ENCODE measurements at places on chromosomes 5 and 9. TPM values are rescaled to one million over a fixed set of nuclear protein-coding genes. Genes with fewer than 3 reads are reported as not detected.

Gene FAM169A
- 0.84 TPM for total RNA-seq

Gene MOB3B
- 17.8 TPM for total RNA-seq

Gene FOXI1
- not detected for total RNA-seq

Gene DMRT3
- total RNA-seq: not detected

Gene STPG3
- not detected for total RNA-seq

Gene THG1L
- 8.4 TPM for total RNA-seq

Gene IRX2
- total RNA-seq: 56.4 TPM

Gene LCNL1
- 5.1 TPM for total RNA-seq

Gene RASEF
- 10.9 TPM for total RNA-seq

Gene CDKN2B-AS1
- total RNA-seq: 2.3 TPM

Gene LRRTM2
- 0.52 TPM for total RNA-seq

Gene SPINK5
- total RNA-seq: 3.2 TPM

Gene FAM193B
- 76.3 TPM for total RNA-seq

Gene TAF1L
- not detected for total RNA-seq

Gene WNK2
- total RNA-seq: 0.35 TPM

Gene WDR31
- total RNA-seq: 2.6 TPM

Gene CA9
- 0.55 TPM for total RNA-seq

Gene TYRP1
- 7.1 TPM for total RNA-seq

Gene TCF7
- 7.0 TPM for total RNA-seq

Gene TCERG1
- total RNA-seq: 46.3 TPM

Gene CORO2A
- total RNA-seq: 20.0 TPM

GRCh38 chr9:129664746-129665388, 580 bp upstream of the PRRX2 start:
- no peak for DNase-seq

DNA sequence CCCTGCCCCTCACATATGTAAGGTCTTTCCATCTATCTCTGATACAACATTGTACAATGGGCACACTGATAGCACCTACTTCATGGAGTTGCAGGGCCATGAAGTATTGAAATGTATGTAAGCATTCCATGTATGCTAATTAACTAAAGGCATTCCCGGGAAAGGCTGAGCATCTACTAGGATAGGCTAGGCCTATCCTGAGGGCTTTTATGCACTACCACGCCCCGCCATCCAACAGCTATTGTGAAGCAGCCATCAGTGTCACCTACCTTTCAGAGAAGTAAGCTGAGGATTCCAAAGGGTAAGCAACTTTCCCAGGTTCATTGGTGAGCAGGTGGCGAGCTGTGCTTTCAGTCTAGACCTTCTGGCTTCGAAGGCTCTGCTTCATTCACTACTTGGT, 47.6 kb downstream of the NSG2 start:
- no peak for DNase-seq

GRCh38 chr5:135514116-135514515, 21.6 kb downstream of the NEUROG1 start:
- DNase-seq: no peak

DNA sequence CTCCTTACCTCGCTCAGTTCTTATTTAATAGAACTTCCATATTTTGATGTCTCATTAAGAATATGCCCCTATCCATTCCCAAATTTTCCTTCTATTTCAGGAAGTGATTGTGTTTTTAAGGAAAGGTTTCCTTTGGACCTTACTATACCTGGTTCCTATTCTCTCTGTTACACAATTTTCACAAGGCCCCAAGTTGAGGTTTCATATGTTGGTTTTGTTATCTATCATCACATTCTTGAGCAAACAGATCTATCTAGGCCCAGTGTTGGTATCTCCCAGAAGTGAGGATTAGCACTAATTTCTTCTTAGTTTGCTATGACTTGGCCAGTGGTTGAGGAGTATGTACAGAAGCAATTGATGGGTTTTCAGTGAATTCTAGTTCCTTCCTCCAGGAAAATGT, 41.5 kb downstream of the ALG2 start:
- DNase-seq: no peak

DNA sequence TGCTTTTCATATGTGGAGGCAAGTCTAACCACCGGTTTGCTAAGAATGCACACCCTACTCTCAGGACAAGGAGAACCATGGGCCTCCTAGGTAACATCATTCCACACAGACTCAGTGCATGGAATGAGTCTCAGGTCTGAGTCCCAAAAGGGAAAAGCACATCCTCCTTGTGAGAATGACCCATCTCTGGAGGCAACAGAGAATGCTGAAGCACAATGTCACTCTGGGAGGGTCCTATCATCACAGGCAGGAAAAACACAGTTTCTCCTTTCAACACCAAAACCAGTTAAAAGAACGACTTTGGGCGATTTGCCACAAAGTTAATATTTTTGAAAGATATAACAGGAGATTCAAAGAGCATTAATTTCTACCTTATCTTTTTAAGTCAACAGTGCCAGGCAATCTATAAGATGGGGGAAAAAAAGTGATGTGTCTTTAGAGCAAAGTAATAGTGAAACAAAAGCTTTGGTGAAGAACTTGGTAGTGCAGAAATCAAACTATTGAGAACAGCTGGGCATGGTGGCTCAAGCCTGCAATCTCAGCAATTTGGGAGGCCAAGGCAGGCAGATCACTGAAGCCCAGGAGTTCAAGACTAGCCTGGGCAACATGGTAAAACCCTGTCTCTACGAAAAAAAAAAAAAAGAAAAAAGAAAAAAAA, 97.3 kb downstream of the OXCT1 start:
- DNase-seq: no peak

- DNase-seq: no peak
These were observed 46.4 kb upstream of the ABCA1 start for GRCh38 chr9:104974053-104974962.

DNA sequence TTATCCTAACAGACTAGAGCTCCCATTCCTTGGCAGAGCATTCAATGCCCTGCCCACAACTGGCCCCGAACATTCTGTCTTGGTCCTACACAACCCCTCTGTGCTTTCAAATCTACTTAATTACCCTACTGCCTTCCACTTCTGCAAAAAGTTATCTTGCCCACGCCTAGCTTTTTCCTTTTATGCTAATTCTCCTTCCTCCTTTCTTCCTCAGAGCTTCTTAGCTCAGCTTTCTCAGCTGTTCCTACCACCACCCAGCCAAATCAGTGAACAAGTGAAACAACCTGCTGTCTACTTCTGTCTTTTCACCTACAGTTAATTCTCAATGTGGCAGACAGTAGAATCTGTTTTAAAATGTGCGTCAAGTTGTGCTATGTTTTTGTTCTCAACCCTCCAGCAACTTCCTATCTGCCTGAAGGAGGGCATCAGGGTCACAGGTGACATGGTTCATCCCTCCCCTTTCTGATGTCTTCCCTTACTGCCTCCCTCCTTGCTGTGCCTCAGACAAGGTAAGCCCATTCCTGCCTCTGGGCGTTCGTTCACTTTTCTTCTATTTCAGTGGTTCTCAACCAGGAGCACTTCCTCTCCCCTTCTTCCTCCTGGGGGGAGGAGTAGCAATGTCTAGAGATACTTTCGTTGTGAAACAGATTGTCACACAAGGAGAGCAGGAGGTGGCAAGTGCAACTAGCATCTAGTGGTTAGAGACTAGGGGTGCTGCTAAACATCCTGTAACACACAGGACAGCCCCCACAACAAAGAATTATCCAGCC, 1.3 kb upstream of the REEP5 start:
- DNase-seq: no peak

GRCh38 chr5:13591621-13592020, 352.9 kb downstream of the DNAH5 start:
- DNase-seq: no peak

GRCh38 chr5:134571693-134572405, 46.4 kb downstream of the JADE2 start:
- no peak for DNase-seq

GRCh38 chr9:105141146-105141975, 103.1 kb upstream of the SLC44A1 start:
- no peak for DNase-seq

GRCh38 chr5:76794871-76795270, 24.0 kb upstream of the F2RL1 start:
- DNase-seq: peak; percentile 6

GRCh38 chr9:115988701-115989100, 164.9 kb upstream of the PAPPA start:
- no peak for DNase-seq

- DNase-seq: no peak
These were observed 16.0 kb downstream of the EGFLAM start for GRCh38 chr5:38274370-38274769.

GRCh38 chr5:129601576-129601975, 141.5 kb downstream of the ADAMTS19 start:
- no peak for DNase-seq

- no peak for DNase-seq
These were observed 51.8 kb upstream of the CTNNAL1 start for GRCh38 chr9:109064963-109065702.

DNA sequence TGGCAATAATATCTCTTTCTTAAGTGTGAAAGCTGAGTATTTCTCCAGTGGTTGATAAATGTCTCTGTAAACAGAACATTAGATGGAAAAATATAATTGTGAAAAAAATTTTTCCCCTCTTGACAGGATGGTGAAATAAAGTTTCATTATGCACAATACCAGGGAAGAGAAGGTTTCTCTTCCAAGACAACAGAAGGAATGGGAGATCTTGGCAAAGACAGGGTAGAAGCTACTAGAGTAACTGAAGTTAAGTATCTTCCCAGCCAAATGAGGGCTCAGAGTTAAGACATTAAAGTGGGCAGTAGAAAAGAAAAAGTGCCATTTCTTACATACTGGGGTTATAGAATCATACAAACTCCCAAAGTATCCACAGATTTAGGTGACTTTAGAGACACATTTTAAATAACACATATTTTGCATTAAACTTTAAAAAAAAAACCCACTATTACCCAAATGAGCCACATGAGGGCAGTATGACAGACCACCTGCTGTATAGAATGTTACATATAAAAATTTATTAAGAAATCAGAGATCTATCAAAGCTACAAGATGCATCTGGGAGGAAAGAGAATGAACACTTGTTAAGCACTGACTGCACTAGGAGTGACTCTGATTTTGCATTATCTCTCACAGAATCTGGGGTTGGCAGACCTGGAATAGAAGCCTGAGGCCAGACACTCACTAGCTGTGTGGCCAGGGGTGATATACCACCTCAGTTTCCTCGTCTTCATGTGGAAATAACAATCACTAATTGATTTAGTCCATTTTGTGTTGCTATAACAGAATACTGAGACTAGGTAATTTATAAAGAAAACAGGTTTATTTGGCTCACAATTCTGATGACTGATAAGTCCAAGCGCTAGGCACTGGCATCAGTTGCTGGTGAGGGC, 98.5 kb downstream of the ARSB start:
- DNase-seq: no peak

GRCh38 chr5:133214153-133214820, 162.5 kb downstream of the HSPA4 start:
- no peak for DNase-seq

DNA sequence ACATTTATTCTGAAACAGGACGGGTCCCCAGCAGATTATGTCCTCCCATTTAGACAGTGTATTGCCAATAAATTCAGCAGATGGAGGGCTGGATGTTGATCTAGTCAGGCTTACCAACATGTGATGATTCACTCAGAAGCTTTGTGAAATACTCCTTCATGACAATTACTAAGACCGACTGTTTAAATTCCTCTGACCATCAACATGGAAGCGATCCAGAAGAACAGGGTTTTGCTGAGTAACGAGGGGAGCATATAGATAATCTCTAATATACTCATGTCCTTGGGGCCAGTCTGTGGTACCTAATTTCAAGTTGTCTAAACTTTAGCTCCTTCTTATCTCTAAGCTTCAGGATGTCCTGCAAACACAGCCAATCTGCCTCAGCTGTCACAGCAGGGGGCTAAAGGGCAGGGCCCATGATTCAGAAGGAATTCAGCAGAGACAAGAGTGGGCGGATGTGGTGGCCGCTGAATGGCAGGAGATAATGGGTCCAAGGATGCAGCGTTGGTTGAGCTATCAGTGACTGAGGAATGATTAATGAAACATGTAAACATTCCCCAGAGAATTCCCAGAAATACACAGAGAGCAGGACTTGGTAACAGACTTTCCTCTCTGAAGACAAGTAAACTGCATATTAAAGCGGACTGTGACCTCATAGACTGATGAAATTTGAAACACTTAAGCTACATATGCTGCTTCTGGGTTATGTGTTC, 109.4 kb downstream of the ANKRD55 start:
- no peak for DNase-seq

DNA sequence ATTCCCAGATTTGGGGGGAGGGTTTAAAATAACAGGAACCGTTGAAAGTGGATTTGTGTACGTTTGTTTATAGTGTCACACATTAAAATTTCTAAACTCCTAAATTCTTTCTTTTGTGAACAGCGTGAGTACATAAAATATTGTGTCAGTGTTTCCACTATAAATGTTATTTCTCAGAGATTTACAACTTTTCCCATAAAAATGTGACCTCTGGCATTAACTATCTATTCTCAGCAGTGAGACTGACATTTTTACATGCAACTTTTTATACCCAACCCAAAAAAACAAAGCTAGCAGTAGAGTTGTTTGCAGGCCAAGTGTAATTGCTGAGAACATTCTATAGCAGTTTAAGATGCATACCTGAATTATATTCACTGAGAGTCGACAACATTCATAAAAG, 757.0 kb upstream of the ADAMTS16 start:
- no peak for DNase-seq

- no peak for DNase-seq
These were observed 1055.5 kb upstream of the DMAC1 start for GRCh38 chr9:8855046-8855445.

GRCh38 chr9:4152101-4152600, 147.7 kb downstream of the GLIS3 start:
- no peak for DNase-seq

GRCh38 chr5:97019435-97020117, 83.7 kb downstream of the LNPEP start:
- no peak for DNase-seq

- no peak for DNase-seq
These were observed 146.0 kb upstream of the FBXL7 start for GRCh38 chr5:15354021-15354420.

DNA sequence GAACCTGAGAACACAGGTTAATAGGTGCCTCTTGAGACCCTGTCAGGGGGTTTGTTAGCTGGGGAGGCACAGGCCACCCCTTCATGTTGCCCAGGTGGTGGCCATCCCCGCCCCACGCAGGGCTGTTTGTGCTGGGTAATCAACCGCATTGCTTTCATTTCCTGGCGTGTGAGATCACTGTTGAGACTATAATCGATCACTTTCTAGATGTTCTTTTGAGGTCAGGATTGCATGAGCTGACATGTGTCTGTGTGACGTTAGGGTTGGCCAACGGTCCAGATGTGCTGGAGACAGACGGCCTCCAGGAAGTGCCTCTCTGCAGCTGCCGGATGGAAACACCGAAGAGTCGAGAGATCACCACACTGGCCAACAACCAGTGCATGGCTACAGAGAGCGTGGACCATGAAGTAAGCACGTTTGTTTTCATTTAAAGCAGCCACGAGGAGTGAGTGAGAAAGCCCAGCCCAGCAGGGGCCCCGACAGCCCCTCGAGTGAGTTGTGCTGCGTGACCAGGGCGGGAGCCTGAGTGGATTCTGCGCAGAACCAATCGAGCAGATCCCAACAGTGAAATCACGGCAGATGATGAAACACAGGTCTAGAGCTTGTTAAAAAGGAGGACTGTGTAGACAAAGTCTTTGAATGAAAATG, 115.0 kb upstream of the CACNA1B start:
- DNase-seq: no peak

GRCh38 chr5:124860291-124860655, 113.8 kb upstream of the ZNF608 start:
- no peak for DNase-seq

GRCh38 chr5:72597456-72597948, 90.3 kb upstream of the ZNF366 start:
- no peak for DNase-seq

GRCh38 chr5:74630453-74631066, 10.0 kb downstream of the ENC1 start:
- DNase-seq: no peak

Data from upper lobe of right lung (tissue), 1 donor.